ENCODE measurements at places on chromosomes 11 and 22.

DNA sequence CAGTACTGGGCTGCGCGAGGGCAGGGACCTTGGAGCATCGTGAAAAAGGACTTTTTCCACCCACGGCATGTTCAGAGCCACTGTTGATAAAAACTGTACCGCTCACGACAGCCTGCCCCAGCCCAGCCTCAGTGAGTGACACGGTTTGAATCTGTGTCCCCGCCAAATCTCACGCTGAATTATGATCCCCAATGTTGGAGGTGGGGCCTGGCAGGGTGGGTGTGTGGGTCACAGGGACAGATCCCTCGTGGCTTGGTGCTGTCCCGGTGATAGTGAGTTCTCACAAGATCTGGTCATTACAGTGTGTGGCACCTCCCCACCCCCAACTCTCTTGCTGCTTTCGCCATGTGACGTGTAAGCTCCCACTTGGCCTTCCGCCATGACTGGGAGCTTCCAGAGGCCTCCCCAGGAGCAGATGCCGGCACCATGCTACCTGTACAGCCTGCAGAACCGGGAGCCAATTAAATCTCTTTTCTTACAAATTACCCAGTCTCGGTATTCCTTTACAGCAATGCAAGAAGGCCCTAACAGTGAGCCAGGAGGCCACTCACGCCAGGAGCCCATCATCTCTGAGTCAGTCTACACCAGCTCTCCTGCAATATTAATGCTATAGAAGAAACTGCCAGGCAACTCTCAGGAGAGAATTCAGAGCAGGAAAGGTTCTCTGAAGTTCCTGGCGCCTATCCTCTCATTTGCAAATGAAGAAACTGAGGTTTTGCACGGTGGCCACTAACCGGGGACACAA is 1.3 kb downstream of the TOLLIP start:
- no peak for DNase-seq

GRCh38 chr11:50174189-50174588 is 141.5 kb downstream of the OR4C45 start:
- DNase-seq = no peak

DNA sequence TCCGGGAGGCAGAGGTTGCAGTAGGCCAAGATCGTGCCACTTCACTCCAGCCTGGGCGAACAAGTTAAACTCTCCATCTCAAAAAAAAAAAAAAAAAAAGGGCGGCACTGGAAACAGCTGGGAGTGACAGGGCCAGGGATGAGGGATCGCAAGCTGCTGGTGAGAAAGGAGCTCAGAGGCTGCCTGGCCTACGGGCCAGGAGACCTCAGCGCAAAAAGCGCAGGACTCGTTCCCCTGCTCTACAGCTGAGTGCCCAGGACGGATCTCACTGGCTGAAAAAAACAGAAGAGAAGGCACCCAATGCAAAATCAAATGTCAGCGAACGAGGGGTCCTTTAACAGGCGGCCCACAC is 650 bp upstream of the NUP50 start:
- DNase-seq = peak; percentile 46

DNA sequence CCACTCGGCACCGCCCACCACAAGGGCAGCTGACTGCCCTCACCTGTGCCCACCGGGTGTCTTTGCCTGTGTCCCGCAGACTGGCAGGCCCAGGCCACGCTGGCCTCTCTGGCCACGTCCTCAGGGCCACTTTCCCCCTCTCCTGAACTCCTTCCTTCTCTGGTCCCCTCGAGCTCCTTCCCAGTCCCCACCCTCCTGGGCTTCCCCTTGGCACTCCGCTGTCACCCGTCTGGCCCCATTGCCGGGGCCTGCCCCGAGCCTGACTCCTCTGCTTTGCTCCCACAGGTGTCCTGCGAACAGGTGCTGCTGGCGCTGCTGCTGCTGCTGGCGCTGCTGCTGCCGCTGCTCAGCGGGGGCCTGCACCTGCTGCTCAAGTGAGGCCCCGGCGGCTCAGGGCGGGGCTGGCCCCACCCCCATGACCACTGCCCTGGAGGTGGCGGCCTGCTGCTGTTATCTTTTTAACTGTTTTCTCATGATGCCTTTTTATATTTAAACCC is 14.2 kb downstream of the MCAT start:
- DNase-seq = no peak

- DNase-seq = no peak
Observed at GRCh38 chr11:13762718-13763117, 94.2 kb downstream of the FAR1 start.

- no peak for DNase-seq
Observed at GRCh38 chr22:22375576-22376351, 131.2 kb downstream of the VPREB1 start.

DNA sequence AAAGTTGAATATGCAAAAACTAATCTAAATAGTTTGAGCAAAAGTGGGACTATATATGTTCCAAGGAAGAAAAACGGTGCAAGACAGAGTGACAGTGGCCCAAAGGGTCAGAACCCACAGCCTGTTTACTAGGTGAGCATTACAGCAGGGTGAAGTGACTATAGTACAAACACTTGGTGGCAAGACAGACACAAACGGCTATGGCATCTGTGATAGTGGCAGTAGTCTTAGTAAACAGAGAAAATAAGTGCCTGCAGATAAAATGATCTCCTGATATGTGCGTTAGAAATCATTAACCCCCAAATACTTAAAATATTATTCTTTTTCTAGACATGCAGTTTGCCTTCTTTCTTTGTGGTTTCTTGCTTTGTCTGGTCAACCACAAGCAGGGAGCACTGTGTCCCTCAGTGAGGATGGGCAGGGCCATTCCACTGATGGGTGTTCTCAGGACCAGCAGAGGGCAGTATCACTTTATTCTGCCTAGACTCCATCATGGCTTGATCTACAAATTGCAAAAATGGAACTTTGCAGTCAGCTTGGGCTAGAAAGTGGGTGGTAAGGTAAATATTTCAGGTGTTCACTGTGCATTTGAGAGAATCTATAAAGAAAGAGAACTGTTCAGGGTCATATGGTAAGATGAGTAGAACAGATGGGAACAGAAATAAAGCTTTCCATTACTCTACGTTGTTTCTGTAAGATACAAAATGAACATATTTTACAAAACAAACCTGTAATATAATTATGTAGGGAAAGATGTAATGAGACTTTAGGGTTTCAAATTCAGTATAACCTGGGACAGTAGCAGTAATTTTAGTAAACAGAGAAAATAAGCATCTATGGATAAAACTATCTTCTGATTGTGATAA is 198.2 kb downstream of the SWAP70 start:
- peak; percentile 69 for DNase-seq

- DNase-seq = no peak
Observed at GRCh38 chr11:111310088-111310487, 11.7 kb downstream of the POU2AF3 start.

DNA sequence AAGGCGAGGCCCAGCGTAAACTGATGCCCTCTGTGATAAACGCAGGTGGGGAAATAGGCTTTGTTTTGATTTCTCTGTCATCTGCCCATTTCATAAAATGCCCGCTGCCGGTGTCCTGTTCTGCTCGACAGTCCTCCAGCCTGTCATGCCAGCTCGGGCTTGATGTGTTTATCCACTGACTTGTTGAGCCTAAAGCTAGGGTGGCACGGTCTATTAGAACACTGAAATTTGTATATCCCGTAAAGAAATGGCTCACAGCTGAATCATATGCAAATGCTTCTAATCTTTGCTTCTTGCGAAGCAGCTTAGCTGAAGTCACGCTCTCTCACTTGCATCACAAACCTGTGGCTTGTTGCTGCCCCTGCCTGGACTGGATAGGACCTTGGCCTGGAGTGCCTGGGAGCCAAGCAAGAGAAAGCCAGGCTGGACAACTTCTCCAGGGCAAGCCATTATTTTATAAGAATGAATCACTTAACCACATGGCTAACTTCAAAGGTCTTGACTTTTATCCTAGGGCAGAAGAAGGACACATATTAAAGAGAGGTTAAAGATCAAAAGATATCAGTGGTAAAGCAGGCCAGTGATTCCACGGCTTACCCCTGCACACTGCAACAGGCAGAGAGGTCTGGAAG is 33.1 kb downstream of the EHF start:
- DNase-seq = peak; percentile 88

- no peak for DNase-seq
Observed at GRCh38 chr22:38748487-38749136, 7.2 kb downstream of the SUN2 start.

GRCh38 chr11:96314326-96315020 is 28.5 kb downstream of the MAML2 start:
- DNase-seq = peak; percentile 79

- DNase-seq = peak; percentile 18
Observed at GRCh38 chr11:128804481-128804880, 62.6 kb downstream of the KCNJ1 start.

DNA sequence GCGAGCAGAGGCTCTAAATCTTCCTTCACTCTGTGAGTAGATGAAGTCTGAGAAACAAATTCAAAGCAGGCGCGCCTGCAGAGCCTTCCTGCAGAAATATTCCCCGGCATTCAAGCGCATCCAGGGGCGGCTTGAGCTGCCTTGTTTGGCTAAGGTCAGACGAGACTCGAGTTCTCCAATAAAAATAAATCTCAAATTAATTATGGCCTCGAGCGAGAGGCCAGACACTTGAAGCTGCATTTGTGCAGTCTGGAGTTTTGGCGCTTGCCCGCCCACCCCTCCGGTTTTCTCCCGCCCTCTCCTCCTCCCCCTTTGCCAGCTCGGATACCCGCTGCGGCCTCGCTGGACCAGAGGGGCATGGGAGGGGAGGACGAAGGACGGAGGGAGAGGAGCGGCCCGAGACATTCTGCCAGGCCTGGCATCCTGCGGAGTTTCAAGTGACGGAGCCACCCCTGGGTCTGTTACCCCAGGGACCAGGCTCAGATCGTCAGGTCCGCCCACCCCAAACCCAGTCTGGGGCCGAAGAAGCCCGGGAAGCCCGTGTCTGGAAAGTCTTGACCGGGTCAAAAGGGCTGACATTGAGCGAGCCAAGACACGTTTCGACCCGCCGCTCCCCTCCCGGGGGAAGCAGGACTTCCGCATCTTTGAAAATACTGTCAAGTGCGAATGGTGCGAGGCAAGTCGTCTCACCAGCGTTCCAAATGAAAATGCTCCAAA is 3.8 kb upstream of the FLI1 start:
- no peak for DNase-seq
